Sigmoid colon (tissue), 7 donors: ENCODE measurements at places on chromosomes 7 and 10. TPM values are rescaled to one million over a fixed set of nuclear protein-coding genes. Genes with fewer than 3 reads are reported as not detected.

The SLC26A3 gene
- 326 TPM for polyA plus RNA-seq

The INPP5F gene
- polyA plus RNA-seq: 4.4 TPM

The MRC1 gene
- polyA plus RNA-seq: 8.8 TPM

The CBLL1 gene
- polyA plus RNA-seq: 6.7 TPM

The ANKRD61 gene
- polyA plus RNA-seq: not detected
